T-helper 2 cell (primary cell): ENCODE measurements at places on chromosomes 7 and 10.

DNA sequence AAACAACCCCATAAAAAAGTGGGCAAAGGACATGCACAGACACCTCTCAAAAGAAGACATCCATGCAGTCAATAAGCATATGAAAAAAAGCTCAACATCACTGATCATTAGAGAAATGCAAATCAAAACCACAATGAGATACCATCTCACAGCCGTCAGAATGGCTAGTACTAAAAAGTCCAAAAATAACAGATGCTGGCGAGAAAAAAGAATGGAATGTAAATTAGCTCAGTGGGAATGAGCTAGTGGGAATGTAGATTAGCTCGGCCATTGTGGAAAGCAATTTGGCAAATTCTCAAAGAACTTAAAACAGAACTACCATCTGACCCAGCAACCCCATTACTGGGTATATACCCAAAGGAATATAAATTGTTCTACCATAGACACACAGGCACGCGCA lies 287.0 kb downstream of the WDR37 start:
- no peak for DNase-seq

DNA sequence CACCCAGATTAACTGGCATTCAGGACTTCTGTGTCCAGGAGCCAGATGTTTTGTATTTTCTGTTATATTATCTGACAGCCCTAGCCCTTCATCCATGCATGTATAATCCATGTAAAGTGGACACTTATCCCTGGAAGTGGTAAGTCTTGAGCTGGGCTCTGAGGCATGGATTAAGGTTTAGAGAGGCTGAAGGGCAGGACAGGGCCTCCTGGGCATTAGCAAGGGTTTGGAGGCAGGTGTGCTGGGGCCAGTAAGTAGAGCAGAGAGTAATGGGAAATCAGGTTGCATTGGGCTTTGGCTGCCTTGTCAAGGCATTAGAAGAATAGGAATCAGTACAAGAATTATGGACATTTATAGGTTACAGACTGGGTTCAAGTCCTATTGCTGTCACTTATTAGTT lies 138.0 kb downstream of the DYNC1I1 start:
- DNase-seq, result no peak

- peak; percentile 45 for DNase-seq
Measured at GRCh38 chr7:12490107-12490688, 80.3 kb upstream of the SCIN start.

GRCh38 chr7:142248-142941 lies 50.0 kb upstream of the FAM20C start:
- no peak for DNase-seq

DNA sequence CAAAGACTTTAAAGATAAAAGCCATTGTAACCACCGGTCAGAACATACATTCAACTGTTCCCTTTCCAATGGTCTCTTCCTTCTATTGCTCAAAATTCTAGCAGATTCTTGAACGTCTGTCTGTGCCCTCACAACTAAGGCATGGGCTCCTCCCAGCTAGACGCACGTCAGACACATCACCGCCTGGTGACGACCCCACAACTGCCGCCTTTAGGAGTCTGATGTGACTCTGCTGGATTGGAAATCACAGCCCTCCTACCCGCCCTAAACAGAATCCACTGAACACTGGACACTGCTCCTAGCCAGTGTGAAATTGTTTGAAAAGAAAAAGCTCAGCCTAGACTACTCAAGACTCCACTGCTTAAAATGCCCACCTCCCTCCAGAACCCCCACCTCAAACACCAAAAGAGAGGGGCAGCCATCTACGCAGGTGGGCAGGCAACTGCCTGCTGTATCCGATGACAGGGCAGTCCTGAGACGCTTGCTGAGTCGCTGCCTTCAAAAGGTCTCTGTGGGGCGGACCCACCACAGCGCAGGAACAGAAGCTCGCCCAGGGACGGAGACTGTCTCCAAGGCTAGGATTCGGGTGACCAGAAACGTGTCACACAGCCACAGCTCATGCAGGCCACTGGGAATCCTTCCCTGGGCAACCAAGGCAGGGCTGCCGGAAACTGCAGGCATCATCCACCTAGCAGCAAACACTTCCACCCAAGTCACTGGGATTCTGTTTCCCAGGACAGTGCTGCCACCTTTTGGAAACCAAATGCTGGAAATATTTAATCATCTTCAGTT lies 34.7 kb downstream of the GSDME start:
- DNase-seq, result no peak

DNA sequence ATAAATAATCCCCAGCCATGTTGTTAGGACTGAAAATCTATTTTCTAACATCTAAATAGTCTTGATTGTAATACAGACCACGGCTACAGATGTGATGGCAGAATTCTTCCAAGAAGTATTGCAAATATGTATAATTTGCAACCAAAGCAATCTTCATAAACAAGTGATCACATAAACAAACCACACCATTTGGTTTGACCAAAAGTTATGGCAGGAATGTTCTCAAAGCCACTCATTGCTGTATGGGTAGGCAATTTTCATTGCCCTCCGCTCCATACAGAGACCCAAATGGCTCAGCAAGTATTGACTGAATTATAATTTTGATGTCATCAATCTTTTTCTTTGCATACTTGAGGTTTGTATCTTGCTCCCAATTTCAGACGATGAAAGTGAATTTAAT lies 19.0 kb upstream of the RHOBTB1 start:
- no peak for DNase-seq

GRCh38 chr7:153393666-153394065 lies 634.1 kb downstream of the ACTR3B start:
- no peak for DNase-seq

DNA sequence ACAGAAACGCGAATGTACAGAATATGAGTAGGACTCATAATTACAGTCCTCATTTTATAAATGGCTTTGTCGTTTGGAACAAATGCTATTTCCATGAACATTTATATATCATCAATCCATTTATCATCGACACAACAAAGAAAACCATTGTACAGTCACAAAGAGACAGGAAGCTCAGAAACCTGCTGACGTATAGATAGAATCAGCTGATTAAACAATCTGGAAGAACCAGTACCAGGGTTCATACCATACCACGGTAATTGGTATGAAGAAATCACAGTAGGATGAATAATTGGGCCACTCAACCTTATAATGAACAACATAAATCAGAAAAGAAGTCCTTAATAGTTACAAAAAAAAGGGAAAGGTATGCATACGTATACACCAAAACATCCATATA lies 295.0 kb downstream of the PARD3 start:
- no peak for DNase-seq

- no peak for DNase-seq
Measured at GRCh38 chr7:157428554-157428945, 91.7 kb downstream of the DNAJB6 start.

- no peak for DNase-seq
Measured at GRCh38 chr7:149867762-149868622, 5.8 kb upstream of the ATP6V0E2 start.

DNA sequence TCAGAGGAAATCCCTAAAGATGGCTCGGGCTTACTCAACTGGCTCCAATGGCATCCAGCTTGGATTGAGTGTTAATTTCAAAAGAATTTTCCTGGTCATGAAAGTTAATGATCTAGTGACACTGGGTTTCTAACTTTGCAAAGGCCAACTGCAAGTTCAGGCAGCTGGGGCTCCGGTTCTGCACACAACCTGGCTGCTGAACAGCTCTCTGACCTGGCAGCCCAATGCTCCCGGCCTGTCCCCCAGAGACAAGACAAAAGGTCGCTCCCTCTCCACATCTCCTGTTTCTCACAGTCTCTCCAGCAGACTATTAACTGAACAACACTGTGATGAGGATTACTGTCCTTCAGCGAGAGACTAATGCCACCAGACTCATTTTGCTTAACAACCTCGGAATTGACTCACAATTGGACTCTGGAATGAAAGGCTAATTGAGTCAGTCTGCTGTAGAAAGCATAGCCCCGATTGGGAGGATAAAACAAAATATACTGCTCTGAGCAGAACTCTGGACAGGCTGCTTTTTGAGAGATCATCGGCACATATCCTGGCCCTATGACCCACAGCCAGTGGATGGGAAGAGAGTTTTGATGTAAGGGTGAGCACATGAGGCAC lies 174.5 kb downstream of the GFRA1 start:
- DNase-seq, result no peak

DNA sequence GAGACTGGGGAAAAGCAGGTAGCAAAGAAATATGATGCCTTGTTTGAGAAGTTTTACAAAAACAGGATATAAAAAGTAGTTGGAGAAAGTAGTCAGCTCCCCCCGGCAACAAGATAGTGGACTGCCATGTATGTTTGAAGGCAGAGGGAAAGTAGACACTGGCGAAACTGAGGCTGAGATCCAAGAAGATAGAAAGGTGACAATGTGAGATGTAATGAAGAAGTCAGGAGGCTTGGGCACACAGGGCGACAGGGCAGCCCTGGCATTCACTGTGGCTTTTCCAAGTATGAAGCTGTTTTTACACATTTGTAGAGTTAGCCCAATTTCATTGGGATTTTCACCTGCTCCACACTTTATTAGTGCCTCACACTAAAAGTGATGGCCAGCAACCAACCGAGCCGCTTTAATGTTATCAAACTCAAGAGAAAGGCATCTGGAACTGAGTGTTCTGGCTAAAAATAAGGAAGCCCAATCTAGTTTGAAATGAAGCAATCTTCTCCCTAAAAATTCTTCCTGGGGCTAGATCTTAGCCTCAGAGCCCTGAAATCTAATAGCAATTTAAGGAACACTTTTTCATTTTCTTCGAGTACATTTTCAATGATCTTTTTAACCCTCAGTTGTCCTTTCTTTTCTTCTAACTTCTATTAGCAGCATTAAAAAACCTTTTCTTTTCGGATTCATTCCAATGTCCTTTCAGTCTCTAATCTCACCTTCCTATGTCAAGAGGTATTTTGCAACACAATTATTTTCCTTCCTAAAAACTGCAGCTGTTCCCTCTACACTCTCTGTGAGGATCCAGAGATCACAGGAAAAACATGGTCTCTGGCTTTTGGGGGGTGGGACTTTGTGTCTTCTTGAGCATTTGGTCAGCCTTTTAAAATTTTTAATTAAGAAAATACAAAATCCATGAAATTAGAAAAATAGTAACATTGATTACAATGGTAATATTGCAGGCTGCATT lies 108.0 kb downstream of the RNLS start:
- no peak for DNase-seq

DNA sequence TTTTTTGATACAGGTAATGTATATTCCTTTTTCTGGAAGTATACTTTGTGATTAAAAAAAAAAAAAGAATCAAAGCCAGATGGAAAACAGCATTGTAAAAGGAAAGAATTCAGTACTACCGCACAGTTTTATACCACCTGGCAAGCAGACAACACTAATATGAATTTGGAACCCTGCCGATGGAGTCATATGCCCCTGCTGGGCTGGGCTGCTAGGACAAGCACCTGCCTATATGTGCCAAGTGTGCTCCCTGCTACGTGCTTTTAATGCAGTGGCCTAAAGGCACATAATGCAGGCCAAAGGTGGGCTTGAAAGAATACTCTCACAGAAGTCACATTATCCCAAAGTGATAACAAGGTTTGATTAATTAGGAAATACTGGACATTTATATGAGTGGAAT lies 29.8 kb upstream of the WAC start:
- no peak for DNase-seq

GRCh38 chr10:30631188-30631587 lies 1.6 kb upstream of the LYZL2 start:
- no peak for DNase-seq

DNA sequence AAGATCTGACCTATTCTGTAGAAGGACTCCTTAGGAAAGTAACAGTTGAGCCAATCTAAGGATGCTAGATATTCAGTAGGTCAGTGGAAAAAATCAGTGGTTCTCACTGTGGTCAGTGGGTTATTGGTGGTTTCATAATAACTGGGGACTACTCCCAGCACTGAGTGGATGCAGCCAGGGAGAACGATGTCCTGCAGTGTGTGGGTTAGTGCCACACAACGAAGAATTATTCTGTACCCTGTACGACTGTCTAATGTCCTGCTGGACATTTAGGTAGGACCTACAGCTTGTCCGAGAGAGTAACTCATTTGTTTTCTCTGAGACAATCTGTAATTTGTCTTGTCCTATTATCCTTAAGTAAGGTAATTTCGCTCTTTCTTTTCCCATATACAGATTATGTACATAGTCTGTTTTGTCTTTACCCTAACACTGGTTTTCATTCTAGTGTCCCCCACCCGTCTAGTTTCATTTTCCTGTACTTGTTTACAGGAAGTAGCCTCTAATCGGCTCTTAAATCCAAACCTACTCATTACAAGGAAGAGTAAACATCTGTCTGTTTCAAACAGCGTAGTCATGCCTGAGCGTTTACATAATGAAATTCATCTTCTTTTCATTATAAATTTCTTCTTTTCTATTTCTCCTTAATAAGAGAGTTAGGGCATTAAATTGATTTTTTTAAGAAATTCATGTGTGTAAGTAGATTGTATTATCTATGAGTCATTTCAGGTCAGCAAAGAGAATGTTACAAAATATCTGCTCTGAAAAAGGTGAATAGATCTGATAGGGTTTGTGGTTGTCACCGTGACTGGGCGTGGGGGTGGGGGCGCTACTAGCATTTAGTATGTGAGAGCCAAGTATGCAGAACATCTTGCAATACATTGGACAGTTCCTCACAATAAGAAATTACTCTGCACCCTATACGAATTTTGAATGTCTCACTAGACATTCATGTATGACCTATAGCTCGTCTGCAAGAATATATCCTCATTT lies 8.3 kb upstream of the ZC3HAV1L start:
- DNase-seq, result peak; percentile 95

DNA sequence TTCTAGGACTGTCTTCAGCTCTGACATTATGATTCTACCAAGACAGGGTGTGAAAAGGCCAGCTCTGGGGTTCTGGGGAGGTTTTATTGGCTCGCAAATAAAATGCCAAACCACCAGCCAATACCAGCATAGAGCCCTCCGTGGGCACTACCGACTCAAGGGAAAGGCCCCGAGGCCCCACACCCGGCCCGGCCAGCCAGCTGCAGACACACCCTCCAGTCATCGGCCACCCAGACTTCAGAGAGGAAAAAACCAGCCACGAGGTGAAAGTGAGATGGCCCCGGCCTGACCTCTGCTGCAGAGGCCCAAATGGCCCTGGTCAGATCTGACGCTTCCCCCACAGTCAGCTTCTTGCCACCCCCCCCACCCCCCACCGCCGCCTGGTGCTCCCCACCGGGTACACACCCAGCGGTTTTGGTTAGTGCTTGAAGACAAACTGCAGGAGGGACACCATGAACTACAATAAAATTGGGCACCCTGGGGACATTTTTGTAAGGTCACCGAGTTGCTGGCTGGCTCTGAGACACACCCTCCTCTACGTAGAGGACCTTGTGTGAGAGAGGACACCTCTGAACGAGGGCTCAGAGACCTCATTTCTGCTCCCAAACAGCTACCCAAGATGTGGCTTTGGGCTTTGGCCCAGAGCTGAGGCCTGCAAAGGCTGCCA lies 79.9 kb downstream of the PRKAG2 start:
- DNase-seq, result no peak

- no peak for DNase-seq
Measured at GRCh38 chr10:86222336-86222650, 144.3 kb downstream of the GRID1 start.

GRCh38 chr7:135704074-135704473 lies 23.9 kb downstream of the SLC13A4 start:
- DNase-seq, result no peak
